ENCODE measurements at places on chromosomes 12 and 14. TPM values are rescaled to one million over a fixed set of nuclear protein-coding genes. Genes with fewer than 3 reads are reported as not detected.

GRCh38 chr14:100093319-100093718, 28.1 kb downstream of the EVL start:
- no peak for DNase-seq

The LIN7A gene
- not detected for total RNA-seq

DNA sequence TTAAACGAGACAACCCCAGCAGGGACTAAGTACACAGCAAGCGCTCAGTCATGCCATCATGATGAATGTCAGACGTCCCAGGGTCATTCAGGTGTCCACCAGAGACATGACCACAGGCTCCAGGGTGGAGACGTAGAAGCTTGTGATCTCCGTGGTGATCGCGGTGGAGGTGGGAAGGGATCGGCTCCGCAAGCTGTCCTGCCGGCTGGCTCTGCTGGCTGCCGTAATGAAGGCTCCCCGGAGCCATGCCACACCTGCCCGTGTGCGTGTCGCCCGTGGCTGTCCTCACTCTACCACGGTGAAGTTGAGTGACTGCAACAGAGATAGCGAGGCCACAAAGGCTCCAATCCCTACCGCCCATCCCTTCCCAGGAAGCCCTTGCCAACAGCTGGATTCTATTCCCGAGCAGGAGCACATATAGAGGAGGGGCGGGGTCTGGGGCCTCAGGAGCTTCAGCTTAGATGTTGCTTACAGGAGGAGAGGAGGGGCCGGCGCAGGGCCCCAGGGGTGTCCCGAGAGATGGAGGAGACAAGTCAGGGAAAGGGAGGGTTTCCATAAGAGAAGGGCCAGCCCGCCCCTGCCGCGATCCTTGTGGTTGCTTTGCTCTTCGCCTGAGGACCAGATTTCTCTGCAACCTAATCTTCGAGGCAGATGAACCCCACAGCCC, 332.6 kb upstream of the SFSWAP start:
- no peak for DNase-seq

DNA sequence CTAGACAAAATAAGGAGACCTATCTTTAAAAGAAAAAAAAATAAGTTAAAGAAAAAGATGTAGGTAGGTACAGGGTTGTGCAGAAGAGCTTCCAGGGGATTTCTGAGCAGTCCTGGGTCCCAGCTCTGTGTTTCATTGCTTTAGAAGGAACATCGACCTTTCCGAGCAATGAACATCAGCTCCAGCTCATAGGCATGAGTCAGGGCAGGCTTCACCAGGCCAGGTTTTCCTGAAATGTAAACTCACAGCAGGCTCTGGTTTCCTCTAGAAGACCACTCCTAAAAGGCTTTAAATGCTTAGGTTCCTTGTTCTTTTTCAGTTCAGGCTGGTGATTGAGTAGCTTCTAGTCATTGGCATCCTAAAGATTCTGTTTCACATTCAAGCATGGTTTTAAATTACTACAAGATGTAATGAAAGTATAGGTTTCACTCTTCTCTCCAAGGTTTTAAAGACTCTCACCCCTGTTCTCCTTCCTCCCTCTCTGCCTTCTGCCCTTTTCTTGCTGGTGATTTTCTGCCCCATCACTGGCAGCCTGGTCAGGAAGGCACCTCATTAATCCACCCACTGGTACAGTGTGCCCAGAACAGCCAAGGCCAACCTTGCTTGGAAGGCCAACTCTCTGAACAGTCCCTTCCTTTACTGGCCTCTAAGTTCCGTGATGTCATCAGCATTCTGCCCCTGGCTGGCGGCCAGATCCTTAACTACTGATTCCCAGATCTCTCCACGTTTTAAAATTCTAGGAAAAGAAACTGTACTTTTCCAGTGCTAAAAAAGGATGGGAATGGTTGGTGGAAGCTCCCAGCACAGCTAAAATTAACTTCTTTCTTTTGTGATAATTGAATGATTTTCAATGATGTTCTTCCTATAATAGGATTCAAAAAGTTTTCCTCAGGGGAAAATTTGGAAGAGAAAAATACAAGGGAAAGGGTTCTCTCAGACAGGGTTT, 109.4 kb upstream of the HIF1A start:
- no peak for DNase-seq

- no peak for DNase-seq
Measured at GRCh38 chr12:661720-662486, 1.3 kb downstream of the NINJ2 start.

DNA sequence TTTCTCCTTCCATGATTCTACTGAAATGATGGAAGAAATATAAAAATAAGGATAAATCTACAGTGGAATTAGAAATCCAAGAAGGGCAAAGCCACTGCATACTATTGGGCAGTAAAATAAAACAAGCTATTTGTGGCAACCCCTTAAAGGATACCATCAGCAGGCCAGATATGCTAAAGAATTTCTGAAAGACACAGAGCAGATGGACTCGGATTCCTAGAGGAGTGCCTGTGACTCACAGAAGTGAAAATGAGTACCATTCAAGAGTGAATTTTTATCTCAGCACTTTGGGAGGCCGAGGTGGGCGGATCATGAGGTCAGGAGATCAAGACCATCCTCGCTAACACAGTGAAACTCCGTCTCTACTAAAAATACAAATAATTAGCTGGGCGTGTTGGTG, 318.1 kb downstream of the LRIG3 start:
- DNase-seq, result no peak

GRCh38 chr14:75182821-75183220, 6.4 kb upstream of the TMED10 start:
- no peak for DNase-seq

DNA sequence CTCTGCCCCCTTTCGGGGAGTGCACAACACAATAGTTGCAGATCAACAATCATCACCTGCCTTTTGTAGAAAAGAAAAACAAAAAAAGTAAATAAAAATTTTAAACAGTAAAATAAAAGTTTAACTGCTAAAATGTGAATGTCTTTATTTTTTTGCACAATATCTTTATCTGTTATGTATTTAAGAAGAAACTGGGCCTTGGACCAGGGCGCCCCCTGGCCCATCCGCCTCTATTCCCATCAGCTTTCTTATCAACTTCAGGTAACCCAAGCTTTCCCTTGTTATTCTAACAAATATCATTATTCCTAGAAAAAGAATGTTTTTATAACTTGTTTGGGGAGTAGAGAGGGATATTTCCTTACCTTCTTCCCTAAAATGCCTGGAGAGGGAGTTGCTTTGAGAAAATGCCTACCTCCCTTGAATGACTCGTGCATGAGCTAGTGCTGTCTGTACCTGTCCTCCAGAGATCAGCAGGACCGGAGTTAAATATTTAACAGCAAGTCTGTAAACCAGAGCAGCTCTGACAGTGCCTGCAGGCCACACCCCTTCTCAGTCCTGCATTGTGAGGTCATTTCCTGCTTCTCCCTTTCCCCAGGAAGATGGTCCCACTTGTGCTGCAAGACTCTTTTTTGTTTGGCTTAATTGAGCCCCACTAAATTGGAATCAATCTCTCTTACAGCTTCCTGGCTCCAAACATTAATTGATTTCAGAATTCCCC, 192.8 kb upstream of the RGS6 start:
- DNase-seq, result no peak

- DNase-seq, result no peak
Measured at GRCh38 chr12:103687253-103687652, 100.2 kb downstream of the STAB2 start.

- no peak for DNase-seq
Measured at GRCh38 chr12:99195474-99195873, 452.1 kb upstream of the GARIN6 start.

- DNase-seq, result no peak
Measured at GRCh38 chr14:103095210-103095778, 769 bp downstream of the EXOC3L4 start.

DNA sequence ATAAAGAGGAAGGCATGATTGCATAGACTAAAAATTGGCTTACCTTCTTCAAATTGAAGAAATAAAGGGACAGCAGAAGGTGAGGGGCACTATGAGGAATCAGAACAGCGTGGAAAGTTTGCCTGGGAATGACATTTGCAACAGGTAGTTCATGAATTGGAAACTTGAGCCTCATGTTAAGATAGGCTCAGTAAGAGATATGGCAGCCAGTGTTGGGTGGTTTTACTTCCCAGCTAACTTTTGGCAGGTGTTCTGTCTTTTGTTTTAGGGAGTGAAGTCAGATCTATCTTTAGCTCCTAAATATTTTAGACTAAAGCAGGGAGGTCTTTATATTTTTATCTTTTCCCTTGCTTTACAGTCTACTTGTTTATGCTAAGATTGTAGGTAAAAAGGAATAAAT, 122.4 kb downstream of the ANO6 start:
- no peak for DNase-seq

The SIX4 gene
- total RNA-seq, result 0.21 TPM

- no peak for DNase-seq
Measured at GRCh38 chr14:62308891-62309290, 546.7 kb downstream of the SNAPC1 start.

The MIP gene
- total RNA-seq, result not detected

- no peak for DNase-seq
Measured at GRCh38 chr12:61808856-61809255, 451.3 kb upstream of the USP15 start.

GRCh38 chr12:109802828-109803227, 30.4 kb downstream of the TRPV4 start:
- no peak for DNase-seq

The GRIN2B gene
- total RNA-seq, result not detected

GRCh38 chr12:108950991-108951739, 69.7 kb downstream of the SVOP start:
- DNase-seq, result peak; percentile 73

GRCh38 chr14:102729825-102730224, 47.4 kb upstream of the TRAF3 start:
- DNase-seq, result no peak

- DNase-seq, result no peak
Measured at GRCh38 chr14:102116361-102117180, 23.1 kb upstream of the WDR20 start.

DNA sequence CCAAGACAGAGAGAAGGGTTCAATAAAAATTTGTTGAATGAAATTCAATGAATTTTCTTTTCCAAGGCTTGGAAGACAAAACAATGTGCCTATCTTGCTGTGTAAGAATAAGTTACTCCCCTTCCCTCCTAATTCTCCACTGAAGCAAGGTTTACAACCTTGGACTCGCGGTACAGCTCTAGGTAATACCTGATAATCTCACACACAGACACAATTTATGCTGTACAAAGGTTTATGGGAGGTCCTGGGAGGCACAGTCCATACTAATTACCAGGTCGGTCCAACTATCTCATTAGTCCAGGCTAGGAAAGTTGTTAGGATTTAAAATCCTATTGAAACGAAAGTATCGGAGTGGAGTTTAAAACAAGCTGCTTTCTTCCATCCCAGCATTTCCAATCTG, 42.6 kb downstream of the NELL2 start:
- no peak for DNase-seq

GRCh38 chr12:47801170-47801903, 18.4 kb downstream of the HDAC7 start:
- no peak for DNase-seq

DNA sequence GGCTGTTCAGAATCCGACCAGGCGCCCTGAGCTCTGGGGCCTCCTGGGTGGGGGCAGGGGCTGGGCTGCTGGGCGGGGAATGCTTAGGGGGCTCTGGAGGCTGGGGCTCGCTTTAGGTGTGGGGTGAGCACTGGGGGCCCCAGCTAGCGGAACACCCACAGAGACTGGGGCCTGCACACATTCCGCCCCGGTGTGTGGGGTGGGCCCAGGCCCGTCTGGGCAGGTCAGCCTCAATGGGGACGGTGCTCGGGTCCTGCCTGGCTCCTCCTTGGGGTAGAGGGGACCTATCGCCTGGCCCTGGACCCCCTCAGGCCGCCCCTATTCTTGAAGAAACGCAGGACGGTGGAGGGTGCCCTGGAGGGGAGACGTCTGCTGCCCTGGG, 364.8 kb downstream of the TMEM121 start:
- no peak for DNase-seq

DNA sequence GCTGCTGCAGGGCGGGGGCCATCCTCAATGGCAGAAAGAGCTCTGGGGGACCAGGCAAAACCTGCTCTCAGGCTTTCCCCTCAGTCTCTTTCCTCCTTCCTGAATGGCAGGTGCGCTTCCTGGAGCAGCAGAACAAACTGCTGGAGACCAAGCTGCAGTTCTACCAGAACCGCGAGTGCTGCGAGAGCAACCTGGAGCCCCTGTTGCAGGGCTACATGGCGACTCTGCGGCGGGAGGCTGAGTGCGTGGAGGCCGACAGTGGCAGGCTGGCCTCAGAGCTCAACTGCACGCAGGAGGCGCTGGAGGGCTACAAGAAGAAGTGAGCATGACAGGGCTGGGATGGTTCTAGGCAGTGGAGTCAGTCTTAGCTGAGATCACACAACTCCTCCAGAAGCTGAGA, 22.9 kb upstream of the KRT83 start:
- DNase-seq, result no peak

The RND1 gene
- 4.3 TPM for total RNA-seq

GRCh38 chr12:115216301-115216700, 532.3 kb upstream of the TBX3 start:
- no peak for DNase-seq

The LPAR5 gene
- total RNA-seq, result 2.8 TPM

- no peak for DNase-seq
Measured at GRCh38 chr12:71838676-71839075, 883 bp upstream of the TBC1D15 start.

GRCh38 chr12:115451780-115452736, 768.1 kb upstream of the TBX3 start:
- no peak for DNase-seq

- no peak for DNase-seq
Measured at GRCh38 chr14:104707608-104708595, 16.1 kb upstream of the ADSS1 start.

The MTRFR gene
- total RNA-seq, result 46.4 TPM

The NIN gene
- total RNA-seq, result 61.4 TPM

The OR6C2 gene
- not detected for total RNA-seq

- DNase-seq, result no peak
Measured at GRCh38 chr12:64992641-64993040, 128.5 kb downstream of the WIF1 start.

Data from activated naive CD4-positive, alpha-beta T cell treated with anti-CD3 and anti-CD28 coated beads, Interleukin-2, amount 50 U/mL, for 72 hours (primary cell).